ENCODE measurements at places on chromosomes 2 and 18.

DNA sequence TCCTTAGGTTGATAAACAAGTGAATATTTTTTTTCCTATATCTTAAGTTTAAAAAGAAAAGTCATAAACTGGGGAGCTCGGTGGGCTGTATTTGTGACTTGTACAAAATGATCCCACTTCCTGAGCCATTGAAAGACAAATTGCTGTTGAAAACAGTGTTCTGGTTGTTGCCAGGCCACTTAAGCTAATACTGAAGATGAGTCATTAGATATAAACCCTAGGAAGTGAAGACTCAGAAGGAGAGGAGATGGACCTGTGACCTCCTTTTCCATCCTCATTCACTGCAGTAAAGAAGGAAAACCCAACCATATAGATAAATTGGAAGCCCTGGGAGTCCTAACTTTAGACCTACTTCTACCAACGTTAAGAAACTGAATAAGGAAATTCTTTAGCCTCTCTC lies 46.2 kb upstream of the SERPINE2 start:
- DNase-seq = peak; percentile 65

- DNase-seq = no peak
Observed at GRCh38 chr18:1658908-1659566, 754.4 kb downstream of the ADCYAP1 start.

DNA sequence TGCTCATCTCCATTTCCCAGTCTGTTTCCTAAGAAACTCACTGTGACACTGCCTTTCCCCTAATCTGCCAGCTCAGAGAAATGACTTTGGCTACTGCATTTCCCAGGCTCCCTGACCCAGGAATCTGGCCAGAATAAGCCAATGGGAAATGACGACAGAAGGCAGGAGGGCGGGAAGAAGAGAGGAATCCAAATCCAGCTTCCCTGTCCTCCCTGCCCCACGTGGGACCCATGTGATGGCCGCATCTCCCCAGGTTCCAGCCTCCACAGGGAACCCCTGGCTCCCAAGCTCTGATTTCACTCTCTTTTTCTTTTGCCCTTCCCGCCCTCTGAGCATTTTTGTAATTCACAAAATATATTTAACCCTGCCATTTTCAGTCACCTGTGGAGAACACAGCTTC lies 37.8 kb upstream of the RAB12 start:
- DNase-seq = no peak

- DNase-seq = no peak
Observed at GRCh38 chr2:170533156-170533555, 182.0 kb upstream of the SP5 start.

DNA sequence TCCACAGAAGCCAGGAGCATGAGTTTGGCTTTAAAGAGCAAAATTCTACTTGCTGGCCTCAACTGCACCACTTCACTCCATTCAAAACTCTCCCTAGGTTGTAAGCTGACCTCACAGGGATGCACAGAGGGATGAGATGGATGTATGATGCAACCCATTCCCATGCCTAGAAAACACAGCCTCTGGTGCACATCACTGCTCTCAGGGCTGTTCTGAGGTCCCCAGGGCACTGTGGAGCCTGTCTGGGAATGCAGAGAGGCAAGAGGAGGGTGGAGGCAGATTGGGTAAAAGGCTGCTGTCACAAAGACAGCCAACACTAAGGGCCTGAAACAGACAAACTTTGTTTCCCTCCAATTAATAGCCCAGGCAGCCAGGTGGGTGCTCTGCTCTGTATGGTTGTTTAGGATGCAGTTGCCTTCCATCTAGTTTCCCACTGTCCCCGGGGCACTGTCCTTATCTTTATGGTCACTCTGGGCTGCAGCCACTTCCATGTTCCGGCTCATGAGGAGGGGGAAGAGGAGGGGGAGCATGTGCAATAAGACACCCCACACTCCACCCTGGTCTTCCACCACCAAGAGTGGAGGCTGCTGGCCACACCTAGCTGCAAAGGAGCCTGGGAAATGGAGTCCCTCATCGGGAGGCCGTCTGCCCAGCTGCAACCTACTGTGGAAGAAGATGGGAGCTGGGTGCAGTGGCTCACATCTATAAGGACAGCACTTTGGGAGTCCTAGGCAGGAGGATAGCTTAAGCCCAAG lies 7.0 kb downstream of the GPR45 start:
- no peak for DNase-seq

GRCh38 chr18:27824841-27825681 lies 351.9 kb downstream of the CDH2 start:
- no peak for DNase-seq

- no peak for DNase-seq
Observed at GRCh38 chr2:137893145-137893544, 71.1 kb upstream of the HNMT start.

DNA sequence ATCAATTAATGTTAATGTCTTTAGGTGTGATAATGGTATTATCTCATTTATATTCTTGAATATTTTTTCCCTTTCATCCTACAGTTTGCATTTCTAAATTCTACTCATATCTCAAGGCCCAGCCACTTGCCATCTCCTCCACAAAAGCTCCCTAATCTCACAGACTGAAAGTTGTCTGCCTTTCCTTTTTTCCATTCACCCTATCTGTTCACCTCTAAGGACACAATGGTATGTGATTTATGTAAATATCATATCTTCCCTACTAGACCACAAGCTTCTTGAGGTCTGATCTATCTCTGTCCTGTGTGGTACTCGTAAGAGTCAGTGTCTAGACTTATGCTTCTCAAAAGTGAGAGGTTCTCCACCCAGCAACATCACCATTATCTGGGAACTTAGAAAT lies 3.9 kb upstream of the SPC25 start:
- no peak for DNase-seq

DNA sequence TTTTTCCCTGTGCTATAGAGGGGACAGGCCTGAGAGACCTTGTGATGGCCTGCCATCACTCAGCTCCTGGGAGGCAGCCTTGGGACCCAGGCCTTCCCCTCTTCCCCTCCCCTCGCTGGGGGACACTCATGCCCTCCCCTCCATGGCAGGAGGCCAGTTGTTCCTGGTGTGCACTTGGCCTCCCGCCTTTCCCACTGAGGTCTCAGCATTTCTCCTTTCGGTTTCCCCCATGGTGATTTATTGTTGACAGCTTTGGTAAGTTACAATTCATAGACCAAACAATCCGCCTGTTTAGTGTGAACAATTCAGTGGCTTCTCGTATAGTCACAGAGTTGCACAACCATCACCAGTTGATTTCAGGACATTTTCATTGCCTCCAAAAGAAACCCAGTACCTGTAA lies 10.2 kb upstream of the CNDP1 start:
- no peak for DNase-seq

- DNase-seq = no peak
Observed at GRCh38 chr2:76083248-76083647, 372.5 kb upstream of the GCFC2 start.

- no peak for DNase-seq
Observed at GRCh38 chr2:79980116-79980515, 324.4 kb downstream of the LRRTM1 start.

GRCh38 chr2:200406379-200406778 lies 99.9 kb downstream of the SPATS2L start:
- no peak for DNase-seq

DNA sequence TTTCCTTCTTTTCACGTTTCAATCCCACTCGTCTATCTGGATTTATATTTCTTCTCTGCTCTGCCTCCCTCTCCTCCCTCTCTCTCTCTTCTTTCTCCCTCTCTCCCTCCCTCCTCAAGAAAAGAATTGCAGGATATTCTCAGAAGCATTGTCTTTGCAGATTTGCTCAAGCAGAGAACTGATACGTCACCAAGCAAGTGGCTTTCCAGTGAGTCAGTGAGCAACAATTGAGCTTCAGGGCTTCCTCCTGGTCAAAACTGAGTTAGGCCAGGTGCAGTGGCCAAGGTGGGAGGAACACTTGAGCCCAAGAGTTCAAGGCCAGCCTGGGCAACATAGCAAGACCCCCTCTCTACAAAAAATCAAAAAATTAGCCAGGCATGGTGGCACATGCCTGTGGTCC lies 151.1 kb downstream of the SMAD2 start:
- DNase-seq = no peak

DNA sequence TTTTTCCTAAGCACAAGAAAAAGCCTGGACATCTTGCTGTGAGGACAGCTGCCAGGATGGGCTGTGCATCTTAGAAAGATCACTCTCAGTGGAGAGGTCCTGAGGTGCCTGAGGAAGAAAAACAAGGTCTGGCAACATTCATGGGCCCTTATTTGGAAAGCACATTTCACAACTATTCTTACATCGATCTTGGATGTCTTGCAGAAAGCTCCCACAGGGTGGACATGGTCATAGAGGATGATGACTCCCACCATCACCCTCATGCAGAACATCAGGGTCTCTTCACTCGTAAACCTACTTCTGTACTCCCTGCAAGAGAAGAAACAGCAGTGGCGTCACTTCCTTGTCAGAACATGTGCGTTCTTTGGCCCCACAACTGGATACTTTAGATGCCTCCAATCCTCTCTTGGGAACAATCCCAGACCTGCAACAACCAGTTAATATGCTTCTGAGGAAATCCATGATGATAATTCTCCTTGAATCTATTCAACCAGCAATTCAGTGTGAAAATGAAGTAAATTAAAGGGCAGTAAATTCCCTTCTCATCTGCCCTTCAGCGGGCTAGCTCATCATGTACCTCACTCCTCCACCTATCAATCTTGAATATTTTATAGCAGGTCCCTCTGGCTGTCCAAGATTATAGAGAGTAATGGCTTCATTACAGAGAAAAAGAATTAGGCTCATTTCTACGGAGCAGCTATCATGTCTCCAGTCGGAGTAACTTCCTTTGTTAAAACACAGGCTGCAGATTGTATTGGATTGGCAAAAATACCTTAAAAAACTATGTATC lies 106.2 kb downstream of the CYRIA start:
- DNase-seq = no peak

DNA sequence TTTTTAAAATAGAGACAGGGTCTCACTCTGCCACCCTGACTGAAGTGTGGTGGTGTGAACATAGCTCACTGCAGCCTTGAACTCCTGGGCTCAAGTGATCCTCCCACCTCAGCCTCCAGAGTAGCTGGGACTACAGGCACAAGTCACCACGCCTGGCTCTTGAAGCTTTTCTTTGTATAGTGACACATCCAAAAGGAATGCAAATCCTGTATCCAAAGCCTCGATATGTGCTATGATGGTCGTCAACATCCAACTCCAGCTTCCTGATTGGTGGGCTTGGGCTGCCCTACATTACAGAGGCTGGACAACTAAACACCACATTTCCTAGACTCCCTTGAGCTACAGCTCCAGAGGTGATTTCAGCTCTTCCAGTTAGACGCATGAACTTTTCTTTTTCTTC lies 101.7 kb upstream of the PGAP1 start:
- DNase-seq = peak; percentile 65

GRCh38 chr2:164560181-164560792 lies 61.0 kb downstream of the GRB14 start:
- no peak for DNase-seq

GRCh38 chr2:29995241-29995640 lies 73.9 kb upstream of the ALK start:
- no peak for DNase-seq

DNA sequence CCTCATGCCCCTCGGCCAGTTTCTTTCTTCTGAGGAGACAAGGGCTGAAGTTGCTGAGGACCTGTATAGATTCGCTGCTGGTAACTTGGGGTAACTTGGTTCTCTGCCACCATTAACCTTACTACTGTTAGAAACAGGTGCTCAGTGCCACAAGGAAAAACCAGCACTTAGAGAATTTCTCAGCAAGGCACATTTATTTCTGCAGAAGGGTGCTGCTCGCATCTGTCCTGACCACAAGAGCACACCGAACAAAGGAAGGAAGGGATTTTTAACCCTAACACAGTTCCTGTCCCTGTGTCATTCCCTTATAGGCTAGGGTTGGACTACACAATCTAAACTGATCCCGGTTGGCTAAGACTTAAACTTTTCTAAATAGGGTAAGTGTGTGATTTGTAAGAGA lies 154.1 kb downstream of the SOCS6 start:
- no peak for DNase-seq

DNA sequence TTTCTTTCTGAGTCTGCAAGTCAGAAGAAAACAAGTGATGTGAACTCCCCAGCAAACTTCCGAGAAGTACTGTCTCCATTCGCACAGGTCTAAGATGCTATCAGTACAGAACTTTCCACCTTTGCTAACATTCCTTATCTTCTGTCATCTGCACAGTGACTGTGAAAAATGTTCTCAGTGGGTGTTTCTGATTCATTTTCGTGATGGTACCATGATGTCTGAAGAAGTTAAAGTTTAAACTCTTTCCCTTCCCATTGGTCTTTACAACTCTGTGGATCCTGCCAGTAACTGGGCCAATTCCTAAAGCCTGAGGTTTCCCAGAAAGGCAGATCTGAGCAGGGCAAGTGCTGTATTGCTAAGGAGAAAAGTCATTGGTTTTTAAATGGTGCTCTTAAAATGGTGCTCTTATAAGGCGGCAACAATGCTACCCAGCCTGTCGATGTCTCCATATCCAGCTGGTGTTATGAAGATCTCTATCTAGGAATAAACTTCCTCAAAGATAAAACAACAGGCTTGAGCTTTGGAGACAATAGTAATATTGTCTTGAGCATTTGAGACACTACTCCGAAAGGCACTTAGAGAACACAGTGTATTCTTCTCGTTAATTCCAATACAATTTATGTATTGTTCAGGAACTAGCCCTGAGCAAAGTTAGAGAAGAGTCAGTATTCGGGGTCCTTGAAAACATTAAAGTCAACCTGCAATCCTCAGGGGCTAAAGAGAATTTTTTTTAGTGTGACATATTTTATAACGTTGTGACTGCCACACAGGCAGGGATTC lies 232.3 kb downstream of the OSR1 start:
- peak; percentile 82 for DNase-seq

DNA sequence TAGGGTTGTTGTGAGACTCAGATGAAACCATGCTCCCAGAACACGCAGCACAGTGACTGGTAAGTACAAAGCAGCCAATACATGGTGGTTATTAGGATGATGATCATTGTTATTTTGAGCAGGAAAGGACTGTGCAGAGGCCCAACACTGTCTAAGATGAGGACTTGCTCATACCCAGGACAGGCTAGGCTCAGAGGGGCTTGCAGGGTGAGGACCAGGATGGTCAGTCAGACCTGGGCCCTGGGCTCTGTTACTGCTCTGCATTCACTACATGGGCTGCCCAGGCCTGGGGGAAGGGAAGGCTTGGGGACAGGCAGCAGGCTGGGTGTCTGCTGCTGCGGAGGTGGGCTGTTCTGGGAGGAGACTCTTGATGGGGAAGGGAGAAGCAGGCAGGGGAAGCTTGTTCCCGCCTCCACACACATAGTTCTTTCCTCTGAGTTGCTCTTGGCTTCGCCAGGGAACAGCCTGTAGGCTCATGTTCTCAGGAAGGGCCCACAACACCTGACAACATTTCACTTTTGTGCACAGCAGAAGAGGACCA lies 17.5 kb downstream of the CAPN13 start:
- no peak for DNase-seq

- DNase-seq = no peak
Observed at GRCh38 chr18:62991959-62992358, 276.6 kb downstream of the PHLPP1 start.
